ENCODE measurements at places on chromosomes 2 and 18. TPM values are rescaled to one million over a fixed set of nuclear protein-coding genes. Genes with fewer than 3 reads are reported as not detected.

Gene RNU2-63P
- polyA plus RNA-seq, result not detected

Gene SLC20A1
- 42.1 TPM for polyA plus RNA-seq

Gene CSRNP3
- 4.4 TPM for polyA plus RNA-seq

Gene LDAH
- polyA plus RNA-seq, result 28.0 TPM

DNA sequence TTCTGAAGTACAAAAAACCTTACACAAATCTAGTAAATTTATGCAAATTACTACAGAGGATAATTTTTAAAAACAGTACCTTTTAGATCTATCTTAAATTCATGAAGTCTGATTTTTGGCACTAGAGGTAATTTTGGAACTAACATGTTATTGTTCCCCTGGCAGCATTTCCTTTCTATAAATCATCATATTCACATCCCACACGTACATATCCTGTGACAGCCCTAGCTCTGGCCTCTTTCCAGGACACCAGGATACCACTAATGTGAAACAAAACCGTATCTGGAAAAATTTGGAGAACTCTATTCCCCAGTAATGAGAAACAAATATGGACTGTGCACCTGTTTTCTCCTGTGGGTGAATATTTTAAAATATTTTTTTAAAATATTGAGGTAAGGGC lies 14.0 kb upstream of the BIRC6 start:
- H3K36me3 ChIP-seq, result no peaks in the 10 kb centered on the region
- H3K27ac ChIP-seq, result no peak overlapping the region
- H3K4me1 ChIP-seq, result no peaks in the 10 kb centered on the region
- H3K27me3 ChIP-seq, result no peaks in the 10 kb centered on the region
- DNase-seq, result no peak
- H3K4me3 ChIP-seq, result no peak overlapping the region

DNA sequence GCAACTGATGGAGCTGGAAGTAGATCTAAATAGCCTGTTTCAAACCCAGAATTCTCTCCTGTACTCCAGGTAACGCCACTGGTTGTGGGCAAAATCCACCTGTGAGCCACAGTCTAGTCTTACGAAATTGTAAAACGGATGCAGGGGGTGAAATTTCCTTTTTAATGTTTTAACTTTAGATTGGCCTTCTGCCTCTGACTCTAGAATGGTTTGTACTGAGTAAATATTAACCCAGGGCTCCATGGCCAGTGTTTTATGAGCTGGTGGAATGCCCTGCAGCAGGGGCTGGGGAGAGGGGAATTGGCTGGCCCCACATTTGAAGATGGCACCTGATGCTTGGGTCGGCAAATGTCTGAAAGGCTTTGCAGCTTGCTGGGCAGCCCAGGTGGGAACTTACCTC lies 156.6 kb downstream of the MYCN start:
- peak overlapping the region; percentile 70 for H3K27ac ChIP-seq
- no peak overlapping the region for H3K4me3 ChIP-seq
- no peaks in the 10 kb centered on the region for H3K27me3 ChIP-seq
- H3K36me3 ChIP-seq, result no peaks in the 10 kb centered on the region

DNA sequence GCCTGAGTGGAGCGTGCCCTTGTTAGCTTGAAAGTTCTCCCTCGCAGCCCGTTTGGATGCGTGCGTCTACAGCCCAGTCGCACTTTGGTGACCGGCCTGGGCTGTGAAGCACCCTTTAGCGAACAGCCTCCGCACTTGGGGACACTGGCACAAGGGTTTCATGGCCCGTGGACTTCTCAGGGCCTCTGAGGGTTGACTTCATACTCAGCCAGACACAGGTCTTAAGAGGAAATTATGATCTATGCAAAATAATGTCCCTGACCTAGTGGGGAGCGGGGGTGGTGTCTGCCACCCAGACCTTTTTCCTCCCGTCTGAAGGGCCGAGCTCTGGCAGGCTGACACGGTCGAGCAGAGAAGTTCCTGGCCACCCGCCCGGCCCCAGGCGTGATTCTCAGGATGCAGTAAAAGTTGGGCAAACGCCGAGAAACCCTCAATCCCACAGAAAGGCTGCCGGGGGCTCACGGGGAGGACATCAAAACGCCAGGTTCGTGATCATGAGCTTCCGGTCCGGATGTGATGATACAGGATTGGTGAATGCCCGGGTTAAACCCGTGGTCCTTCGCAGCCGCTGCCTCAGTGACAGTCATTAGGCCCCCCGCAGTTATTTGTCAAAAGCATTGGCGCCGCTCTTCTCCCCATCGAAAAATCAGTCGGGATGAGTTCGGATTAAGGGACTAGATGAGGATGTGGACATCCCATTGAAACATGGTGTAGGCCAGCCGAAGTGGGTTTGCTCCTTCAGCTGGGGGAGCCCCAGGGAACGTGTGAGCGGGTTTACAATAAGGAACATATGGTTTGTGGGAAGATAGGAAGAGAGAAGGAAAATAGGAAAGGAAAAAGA lies 3.6 kb upstream of the PAX3 start:
- no peak overlapping the region for H3K4me3 ChIP-seq
- peaks cover 100% of the 10 kb centered on the region for H3K27me3 ChIP-seq
- H3K36me3 ChIP-seq, result no peaks in the 10 kb centered on the region
- DNase-seq, result no peak
- peaks cover 11% of the 10 kb centered on the region for H3K4me1 ChIP-seq
- H3K27ac ChIP-seq, result no peak overlapping the region

DNA sequence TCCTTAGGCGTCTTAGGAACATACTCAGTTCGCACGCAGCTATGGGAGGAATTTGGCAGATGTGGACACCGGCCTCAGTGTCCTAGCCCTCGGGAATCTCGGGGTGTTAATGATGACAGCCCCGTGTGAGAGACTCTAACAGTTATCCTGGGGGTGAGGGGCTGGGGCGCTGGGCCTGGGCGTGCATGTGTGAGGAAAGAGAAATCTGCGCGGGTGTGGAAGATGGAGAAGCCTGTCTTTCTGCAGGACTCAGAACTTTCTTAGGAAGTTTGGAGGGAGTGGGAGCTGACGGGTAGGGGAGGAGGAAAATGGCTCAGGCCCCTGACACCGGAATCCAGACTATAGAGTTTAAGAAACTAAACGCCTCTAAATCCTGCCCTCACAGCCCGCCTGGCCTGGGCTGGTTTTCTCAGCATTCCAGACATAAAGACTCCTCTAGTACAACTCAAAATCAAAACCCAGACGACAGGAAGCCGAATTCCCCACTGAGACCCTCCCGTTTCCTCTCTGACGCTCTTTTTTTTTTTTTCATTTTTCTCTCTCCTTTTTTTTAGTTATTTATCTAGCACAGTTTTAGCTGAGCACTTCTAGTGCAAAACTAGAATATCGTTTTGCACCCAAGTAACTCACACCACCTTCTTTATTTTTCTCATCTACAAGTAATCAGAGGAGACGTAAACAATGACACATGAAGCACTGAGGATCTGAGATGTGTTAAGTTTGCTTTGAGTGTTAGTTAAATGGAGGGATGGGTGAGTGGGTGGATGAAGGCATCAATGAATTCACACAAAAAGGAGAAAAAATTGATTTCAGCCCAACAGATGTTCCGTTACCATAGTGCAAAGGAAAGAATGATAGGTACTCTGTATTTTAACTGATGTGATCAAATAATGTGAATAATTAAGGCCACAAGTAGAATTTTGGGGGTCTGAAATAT lies 1.2 kb upstream of the HAAO start:
- DNase-seq, result no peak
- peaks cover 6% of the 10 kb centered on the region for H3K36me3 ChIP-seq
- H3K4me1 ChIP-seq, result peaks cover 6% of the 10 kb centered on the region
- no peaks in the 10 kb centered on the region for H3K27me3 ChIP-seq
- H3K4me3 ChIP-seq, result peak overlapping the region; percentile 94

GRCh38 chr2:74259733-74260132 lies 61.3 kb downstream of the MTHFD2 start:
- no peak overlapping the region for H3K27ac ChIP-seq
- no peaks in the 10 kb centered on the region for H3K36me3 ChIP-seq
- H3K4me1 ChIP-seq, result no peaks in the 10 kb centered on the region
- DNase-seq, result no peak

- no peaks in the 10 kb centered on the region for H3K36me3 ChIP-seq
- H3K27ac ChIP-seq, result no peak overlapping the region
- H3K4me1 ChIP-seq, result no peaks in the 10 kb centered on the region
- DNase-seq, result peak; percentile 29
- H3K27me3 ChIP-seq, result no peaks in the 10 kb centered on the region
Measured at GRCh38 chr2:23480957-23481797, 96.2 kb downstream of the KLHL29 start.

DNA sequence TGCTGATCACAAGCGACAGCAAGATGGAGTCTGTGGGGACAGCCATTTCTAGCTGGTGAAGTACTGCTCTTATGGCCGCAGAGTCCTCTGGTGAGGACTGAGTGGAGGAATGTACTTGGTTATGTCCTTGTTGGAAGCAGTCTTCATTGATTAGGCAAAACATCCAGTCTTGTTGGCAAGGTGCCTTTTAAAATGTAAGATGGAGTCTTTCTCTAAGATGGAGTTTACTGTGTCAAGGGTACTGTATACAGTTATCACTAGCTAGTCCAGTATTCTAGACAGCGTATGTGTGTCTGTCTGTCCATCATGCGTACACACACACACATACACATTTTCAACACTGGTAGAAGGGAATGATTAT lies 74.8 kb downstream of the NPAS2 start:
- no peaks in the 10 kb centered on the region for H3K36me3 ChIP-seq
- H3K4me1 ChIP-seq, result peaks cover 4% of the 10 kb centered on the region
- H3K27me3 ChIP-seq, result no peaks in the 10 kb centered on the region
- DNase-seq, result no peak
- no peak overlapping the region for H3K27ac ChIP-seq

DNA sequence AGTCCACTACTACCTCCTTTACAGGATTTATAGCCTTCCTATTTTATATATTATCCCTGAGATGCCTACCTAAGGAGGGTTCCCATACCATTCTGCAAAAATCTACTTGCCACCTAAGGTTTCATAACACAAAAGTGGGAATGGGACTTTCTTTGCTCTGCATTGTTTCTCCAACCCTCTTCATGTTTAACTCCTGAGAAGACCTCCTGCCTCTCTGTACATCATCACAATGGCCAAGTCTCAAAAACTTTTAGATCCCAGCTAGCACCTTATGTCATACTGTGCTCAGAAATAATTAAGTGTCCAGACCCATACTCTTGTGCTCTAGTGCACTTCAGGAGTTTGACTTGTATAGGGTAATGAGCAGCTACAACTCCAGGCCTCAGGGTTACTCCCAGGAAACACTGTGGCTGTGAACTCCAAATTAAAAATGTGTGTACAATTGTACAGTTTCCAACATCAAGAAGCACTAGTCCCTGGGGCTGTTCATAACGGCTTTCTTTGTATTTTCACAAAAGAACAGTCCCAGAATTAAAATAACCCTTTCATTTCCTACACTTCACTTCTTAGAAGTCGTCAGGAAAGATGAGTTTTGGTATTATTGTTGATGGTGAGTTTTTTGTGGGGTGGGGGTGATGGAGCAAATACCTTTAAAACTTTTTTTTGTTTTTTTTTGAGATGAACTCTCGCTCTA lies 39.4 kb downstream of the METAP1D start:
- no peaks in the 10 kb centered on the region for H3K4me1 ChIP-seq
- no peaks in the 10 kb centered on the region for H3K36me3 ChIP-seq
- no peak overlapping the region for H3K4me3 ChIP-seq
- H3K27me3 ChIP-seq, result no peaks in the 10 kb centered on the region
- H3K27ac ChIP-seq, result no peak overlapping the region

DNA sequence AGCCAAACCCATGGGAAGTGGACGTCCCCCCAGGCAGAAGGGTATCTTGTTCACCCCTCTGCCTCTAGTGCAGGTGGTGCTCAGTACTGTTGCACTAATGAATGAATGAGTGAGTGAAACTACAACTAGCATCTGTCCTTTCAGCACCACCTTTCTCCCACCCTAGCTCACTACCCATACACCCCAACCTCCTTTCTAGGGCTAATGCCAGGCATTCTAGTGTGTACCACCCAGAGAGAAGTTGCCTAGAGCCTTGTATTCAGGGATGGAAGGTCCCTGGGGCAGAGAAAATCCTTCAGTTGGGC lies 22.5 kb downstream of the CCT7 start:
- no peak for DNase-seq
- no peak overlapping the region for H3K27ac ChIP-seq
- H3K4me1 ChIP-seq, result no peaks in the 10 kb centered on the region

DNA sequence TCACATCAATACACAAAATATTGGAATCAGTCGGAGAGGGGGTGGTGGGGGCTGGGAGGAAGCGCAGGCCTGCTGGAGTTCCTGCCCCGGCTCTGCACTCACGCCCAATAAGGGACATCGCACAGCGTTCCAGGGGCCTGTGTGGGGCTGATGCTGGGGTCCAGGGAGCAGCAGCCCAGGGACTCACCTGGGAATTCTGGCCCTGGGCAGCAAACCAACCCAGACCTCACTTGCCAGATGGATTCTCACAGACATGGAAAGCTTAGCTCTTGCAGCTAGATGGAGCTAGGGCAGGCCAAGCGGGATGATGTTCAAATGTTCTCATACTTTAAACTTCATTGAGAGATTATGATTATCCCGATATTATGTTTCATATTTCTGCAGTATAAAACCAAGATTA lies 266.6 kb upstream of the TANK start:
- no peak overlapping the region for H3K27ac ChIP-seq
- no peaks in the 10 kb centered on the region for H3K4me1 ChIP-seq
- no peak for DNase-seq
- H3K4me3 ChIP-seq, result no peak overlapping the region

- H3K36me3 ChIP-seq, result no peaks in the 10 kb centered on the region
- no peaks in the 10 kb centered on the region for H3K27me3 ChIP-seq
- H3K27ac ChIP-seq, result no peak overlapping the region
- no peak overlapping the region for H3K4me3 ChIP-seq
- H3K4me1 ChIP-seq, result no peaks in the 10 kb centered on the region
- peak; percentile 82 for DNase-seq
Measured at GRCh38 chr2:64049633-64050220, 30.5 kb upstream of the VPS54 start.

- peak overlapping the region; percentile 97 for H3K4me3 ChIP-seq
- peaks cover 4% of the 10 kb centered on the region for H3K4me1 ChIP-seq
- peak overlapping the region; percentile 88 for H3K27ac ChIP-seq
- no peak for DNase-seq
- no peaks in the 10 kb centered on the region for H3K27me3 ChIP-seq
- no peaks in the 10 kb centered on the region for H3K36me3 ChIP-seq
Measured at GRCh38 chr2:201070948-201071478, 458 bp downstream of the HYCC2 start.

- DNase-seq, result peak; percentile 91
- H3K27me3 ChIP-seq, result no peaks in the 10 kb centered on the region
- peak overlapping the region; percentile 50 for H3K27ac ChIP-seq
- peaks cover 10% of the 10 kb centered on the region for H3K4me1 ChIP-seq
- no peak overlapping the region for H3K4me3 ChIP-seq
Measured at GRCh38 chr2:152421521-152422370, 86.8 kb downstream of the FMNL2 start.

DNA sequence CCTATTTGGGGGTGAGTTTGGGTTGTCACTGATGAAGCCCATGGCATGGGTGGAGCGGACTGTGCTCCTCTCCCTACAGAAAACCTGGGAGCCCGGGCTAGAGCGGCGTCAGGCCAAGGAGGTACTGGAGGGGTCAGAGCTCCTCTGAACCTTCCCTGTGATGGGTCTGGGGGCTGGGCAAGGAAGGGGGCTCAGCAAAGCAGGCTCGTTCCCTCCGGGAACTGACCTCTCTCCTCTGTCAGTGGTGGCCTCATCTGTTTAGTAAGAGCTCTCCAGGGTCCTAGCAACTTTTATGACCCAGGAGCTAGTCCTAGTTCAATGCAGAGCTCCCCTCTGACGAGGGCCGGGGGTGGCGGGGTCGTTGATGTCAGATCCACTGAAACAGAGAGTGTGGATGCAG lies 62.4 kb upstream of the OTOF start:
- peaks cover 24% of the 10 kb centered on the region for H3K27me3 ChIP-seq
- no peak overlapping the region for H3K27ac ChIP-seq
- H3K36me3 ChIP-seq, result no peaks in the 10 kb centered on the region

Measured in large intestine (tissue), 12 donors.